ENCODE measurements at places on chromosomes 2 and 18.

DNA sequence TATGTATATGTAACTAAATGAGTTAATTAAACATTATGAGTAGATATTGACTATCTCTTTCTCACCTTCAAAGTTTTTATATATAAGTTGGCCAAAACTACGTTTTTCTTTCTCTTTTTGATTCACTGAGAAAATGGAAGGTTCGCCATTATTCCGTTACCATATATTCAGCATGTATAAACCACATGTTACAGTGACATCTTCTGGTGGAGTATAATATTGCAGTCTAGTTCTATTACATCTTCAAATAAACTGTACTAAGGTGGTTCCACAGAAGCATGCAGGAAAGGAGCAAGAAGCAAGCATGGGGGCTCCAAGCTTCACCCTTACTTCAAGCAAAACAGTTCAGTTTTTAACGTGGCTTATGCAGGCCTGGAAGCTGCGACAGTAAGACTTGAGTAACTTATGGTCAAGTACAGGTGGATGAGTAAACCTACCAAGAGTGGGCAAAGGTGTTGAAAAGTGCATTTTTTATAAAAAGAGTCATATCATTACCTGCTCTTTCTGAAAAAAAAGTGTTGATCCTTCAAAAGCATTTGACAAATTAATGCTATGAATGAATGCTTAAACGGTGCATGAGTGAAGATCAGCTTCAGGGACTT lies 129.8 kb upstream of the RAB6C start:
- peak; percentile 45 for DNase-seq

- no peak for DNase-seq
Measured at GRCh38 chr2:101241158-101241557, 11.5 kb upstream of the CNOT11 start.

DNA sequence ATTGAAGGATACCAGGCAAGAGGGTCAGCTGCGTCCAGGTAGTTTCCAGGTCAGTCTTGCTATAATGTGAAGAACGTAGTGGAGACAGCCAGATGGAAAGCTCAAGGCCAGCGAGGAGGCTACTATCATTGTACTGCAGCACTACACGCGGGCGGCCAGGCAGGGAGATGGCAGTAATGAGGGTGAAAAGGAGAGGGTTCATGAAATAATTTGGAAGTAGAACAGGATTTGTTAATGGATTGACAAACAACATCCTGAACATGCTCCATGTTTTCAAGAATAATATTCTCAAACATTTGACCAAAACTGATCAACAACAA lies 17.1 kb downstream of the SPIRE1 start:
- DNase-seq, result no peak

DNA sequence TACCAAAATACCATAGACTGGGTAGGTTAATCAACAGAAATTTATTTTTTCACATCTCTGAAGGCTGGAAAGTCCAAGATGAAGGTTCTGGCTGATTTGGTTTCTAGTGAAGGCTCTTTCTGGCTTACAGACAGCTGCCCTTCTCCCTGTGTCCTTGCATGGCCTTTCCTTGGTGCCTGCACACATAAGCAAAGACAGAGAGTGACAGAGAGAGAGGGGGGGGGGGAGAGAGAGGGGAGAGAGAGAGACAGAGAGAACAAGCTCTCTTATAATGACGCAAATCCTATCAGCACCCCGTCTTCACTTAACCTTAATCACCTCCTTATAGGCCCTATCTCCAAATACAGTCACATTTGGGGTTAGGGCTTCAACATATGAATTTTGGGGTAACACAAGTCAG lies 53.9 kb downstream of the INO80C start:
- DNase-seq, result no peak

- no peak for DNase-seq
Measured at GRCh38 chr18:9810299-9810698, 75.5 kb upstream of the TXNDC2 start.

- DNase-seq, result no peak
Measured at GRCh38 chr2:204312105-204312504, 233.2 kb upstream of the PARD3B start.

GRCh38 chr2:58046335-58046584 lies 346 bp upstream of the VRK2 start:
- DNase-seq, result no peak

- DNase-seq, result no peak
Measured at GRCh38 chr2:68839260-68839833, 31.9 kb downstream of the BMP10 start.

DNA sequence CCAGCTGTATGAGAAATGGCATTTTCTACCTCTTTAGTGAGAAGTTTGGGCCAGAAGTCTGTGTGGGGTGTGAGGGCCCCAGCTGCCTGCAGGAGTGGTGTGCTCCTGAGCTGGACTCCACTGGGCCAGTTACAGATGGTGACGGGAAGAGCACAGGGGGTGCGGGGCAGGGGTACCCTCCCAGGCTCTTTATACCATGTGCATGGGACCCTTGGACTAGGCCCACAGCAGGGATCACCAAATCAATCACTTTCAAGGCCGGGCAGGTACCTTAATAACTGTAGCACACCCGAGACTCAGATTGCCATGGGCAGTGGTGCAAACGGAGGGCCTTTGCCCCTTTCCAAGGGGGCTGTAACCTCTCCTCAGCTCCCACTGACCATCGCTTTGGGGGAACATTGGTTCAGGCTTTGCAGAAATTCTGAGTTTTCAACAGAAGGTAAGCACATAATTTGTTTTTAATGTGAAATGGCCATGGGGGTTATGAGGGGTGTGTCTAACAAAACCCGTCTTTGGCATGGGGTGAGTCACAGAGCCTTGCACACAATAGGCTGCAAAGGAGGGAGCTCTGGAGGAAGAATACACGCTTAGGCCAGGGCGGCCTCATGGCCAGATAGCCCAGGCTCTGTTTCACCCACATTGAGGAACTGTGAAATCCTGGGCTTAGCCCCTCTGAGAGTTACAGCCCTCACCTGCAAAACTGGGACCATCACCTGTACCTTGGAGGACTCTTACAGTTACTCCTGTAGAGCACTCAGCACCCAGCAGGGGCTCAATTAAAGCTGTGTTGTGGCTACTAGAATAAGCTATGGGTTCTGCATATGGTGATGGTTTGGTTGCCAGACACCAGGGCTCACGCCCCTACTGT lies 141.0 kb upstream of the BCL2L11 start:
- no peak for DNase-seq

DNA sequence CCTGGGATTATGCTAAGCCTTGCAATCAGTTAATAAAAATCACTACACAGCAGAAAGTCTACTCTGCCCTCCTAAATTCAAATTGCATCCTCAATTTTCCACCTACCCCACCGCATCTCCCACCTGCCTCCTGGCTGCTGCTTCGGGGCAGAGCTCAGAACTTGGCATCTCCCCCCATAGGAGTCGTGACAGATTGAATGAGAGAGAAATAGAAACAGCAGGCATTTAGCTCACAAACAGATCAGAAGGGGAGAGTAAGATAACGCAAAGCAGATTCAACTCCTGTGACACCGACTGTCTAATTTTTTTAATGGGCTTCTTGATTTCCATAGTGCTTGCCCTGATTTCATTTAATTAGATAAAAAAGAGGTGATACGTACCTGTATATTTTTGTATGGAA lies 24.7 kb upstream of the LRRC30 start:
- DNase-seq, result no peak

GRCh38 chr18:6610466-6610865 lies 119.0 kb upstream of the ARHGAP28 start:
- no peak for DNase-seq

GRCh38 chr2:240728827-240729226 lies 37.2 kb downstream of the AQP12A start:
- DNase-seq, result no peak

DNA sequence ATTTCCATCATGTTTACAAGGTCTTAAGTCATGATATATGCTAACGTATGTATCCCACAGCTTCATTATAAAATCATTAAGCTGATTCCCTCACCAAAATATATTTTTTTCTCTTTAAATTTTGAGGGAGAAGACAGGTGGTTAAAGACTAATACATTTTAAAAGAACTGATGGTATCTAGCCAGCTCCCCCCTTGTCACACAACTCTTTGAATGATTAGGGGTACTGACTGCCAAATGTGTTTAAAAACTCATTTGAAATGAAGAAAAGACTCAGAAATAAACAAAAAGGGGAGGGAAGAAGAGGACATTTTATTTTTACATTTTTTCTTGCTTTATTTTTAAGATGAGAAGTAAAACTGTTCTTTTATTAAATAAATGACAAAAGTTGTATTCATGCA lies 805.3 kb downstream of the SATB2 start:
- no peak for DNase-seq

DNA sequence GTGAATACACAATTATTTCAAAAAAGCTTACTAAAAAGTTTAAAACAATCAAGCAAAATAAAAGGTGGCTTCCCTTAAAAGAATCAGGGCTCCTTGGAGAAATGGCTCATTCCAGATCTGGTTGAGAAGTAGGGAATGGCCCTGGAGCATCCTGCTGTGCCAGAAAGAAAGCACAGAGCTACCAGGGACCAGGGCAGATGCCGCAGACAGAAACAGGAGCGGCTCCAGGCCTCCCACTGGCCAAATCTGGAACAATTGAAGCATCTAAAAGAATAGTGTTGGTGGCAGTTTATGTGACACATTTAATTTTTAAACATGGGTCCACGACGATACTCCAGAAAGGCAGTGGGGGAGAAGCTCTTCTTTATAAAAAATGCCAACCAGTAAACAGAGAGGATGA lies 75.5 kb downstream of the GBX2 start:
- no peak for DNase-seq

DNA sequence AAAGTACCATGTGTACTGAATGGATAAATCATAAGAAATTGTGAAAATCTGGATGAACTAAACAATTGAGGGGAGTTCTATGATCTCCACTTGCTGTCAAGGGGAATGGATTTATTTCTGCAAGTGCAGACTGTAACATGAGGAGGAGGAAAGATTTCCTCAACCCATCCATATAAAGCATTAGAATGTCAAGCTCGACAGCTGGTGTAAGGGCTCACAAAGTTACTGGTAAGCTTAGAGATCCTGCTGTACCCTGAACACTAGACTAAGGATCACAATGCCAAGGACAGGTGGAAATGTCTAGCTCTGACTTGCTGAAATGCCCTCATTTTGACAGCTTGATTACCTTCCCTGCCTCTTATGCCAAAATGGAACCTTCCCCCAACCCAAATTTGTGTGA lies 125.3 kb downstream of the TCF4 start:
- no peak for DNase-seq

- DNase-seq, result no peak
Measured at GRCh38 chr18:75131381-75132000, 77.4 kb downstream of the PTGR3 start.

DNA sequence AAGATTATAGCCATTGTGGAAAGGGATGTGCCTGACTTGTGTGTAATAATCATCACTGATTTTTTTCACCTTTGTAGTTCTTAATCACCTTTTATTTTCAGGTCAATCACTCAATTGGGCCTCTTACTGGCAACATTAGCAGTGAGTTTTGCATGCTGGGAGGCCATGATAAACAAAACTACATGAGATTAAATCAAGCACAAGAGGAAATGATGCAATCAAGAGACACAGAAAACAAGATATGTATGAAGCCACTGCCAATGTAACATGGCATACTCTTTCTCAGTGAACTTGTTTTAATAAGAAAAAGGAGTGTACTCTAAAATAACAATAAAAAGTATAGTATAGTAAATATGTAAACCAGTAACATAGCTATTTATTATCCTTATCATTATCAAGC lies 69.9 kb upstream of the FSIP2 start:
- DNase-seq, result no peak

DNA sequence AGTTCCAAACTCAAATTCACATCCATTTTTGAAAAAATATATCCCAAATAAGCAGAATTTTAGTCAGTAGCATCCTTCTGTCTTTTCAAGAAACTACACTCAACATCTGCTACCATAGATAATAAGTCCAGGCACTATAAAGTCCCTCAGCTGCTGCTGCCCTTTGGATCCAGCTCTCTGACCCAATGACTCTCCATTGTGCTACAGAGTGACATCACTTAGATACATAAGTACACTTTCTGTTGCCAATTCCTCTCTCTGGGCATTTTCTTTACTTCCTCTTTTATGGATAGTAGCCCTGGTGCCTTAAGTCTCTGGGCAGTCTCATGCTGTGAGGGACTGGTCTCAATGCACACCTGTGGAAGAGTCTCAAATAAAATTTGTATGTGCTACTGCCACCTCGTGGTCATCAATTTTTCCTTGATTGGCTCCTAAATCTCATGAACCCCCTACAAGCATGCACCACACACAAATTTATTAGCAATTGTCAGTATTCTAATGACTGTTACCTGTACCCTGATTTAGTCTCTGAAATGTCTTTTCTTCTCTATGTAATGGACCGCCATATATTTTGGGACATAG lies 219.2 kb downstream of the LRP1B start:
- DNase-seq, result peak; percentile 69

- DNase-seq, result no peak
Measured at GRCh38 chr2:216086207-216086893, 4.6 kb downstream of the TMEM169 start.

DNA sequence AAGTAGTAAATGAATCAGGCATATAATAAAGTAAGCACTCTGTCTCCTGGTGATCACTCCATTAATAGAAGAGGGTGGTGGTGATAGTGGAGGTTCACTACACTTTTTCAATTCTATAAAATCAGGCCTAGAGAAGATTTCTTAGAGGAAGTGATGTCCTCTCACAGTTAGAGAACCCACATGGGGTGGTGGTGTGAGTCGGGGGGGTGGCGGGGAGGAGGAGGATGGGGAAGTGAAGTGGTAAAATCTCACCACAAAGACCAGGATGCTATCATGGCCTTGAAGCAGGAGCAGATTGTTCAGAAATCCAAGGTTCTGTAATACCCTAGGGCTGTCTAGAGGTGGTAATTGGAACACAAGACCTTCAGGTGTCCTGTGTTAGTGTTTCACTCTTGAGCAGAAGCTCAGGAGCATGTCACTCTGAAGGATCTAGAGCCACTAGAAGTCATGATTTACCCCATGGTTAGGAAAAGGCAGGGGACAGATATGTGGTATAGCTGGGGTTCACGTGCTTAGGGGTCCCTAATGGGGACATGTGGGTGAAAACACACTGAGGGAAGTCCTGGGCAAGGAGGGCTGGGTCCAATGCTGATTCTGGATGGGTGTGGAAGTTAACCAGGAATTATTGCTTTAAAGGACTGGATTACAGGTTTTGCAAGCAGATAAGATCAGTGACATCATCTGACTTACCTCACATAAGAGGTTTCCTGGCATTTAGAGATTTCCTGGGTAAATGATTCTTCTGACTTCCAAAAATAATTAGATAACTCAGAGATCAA lies 31.0 kb downstream of the RNF125 start:
- DNase-seq, result no peak

GRCh38 chr2:215870088-215870490 lies 143.3 kb downstream of the MREG start:
- no peak for DNase-seq
